CD8-positive, alpha-beta T cell (primary cell): ENCODE measurements at places on chromosomes 7 and 10. TPM values are rescaled to one million over a fixed set of nuclear protein-coding genes. Genes with fewer than 3 reads are reported as not detected.

DNA sequence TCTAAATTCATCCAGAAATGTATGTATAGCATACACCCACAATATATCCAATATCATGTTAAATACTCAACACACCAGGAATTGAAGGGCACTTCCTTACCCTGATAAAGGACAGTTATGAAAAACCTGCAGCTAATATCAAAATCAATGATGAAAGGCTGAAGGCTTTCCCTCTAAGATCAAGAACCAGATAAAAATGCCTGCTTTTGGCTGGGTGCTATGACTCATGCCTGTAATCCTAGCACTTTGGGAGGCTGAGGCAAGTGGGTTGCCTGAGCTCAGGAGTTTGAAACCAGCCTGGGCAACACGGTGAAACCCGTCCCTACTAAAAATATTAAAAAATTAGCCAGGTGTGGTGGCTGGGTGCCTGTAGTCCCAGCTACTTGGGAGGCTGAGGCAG is 21.6 kb upstream of the UPP1 start:
- no peak for DNase-seq

- no peak for DNase-seq
Observed at GRCh38 chr10:60155099-60155877, 234.4 kb downstream of the ANK3 start.

GRCh38 chr10:49276596-49276995 is 22.4 kb upstream of the C10orf71 start:
- DNase-seq = no peak

GRCh38 chr10:98086837-98087708 is 47.4 kb upstream of the R3HCC1L start:
- no peak for DNase-seq

DNA sequence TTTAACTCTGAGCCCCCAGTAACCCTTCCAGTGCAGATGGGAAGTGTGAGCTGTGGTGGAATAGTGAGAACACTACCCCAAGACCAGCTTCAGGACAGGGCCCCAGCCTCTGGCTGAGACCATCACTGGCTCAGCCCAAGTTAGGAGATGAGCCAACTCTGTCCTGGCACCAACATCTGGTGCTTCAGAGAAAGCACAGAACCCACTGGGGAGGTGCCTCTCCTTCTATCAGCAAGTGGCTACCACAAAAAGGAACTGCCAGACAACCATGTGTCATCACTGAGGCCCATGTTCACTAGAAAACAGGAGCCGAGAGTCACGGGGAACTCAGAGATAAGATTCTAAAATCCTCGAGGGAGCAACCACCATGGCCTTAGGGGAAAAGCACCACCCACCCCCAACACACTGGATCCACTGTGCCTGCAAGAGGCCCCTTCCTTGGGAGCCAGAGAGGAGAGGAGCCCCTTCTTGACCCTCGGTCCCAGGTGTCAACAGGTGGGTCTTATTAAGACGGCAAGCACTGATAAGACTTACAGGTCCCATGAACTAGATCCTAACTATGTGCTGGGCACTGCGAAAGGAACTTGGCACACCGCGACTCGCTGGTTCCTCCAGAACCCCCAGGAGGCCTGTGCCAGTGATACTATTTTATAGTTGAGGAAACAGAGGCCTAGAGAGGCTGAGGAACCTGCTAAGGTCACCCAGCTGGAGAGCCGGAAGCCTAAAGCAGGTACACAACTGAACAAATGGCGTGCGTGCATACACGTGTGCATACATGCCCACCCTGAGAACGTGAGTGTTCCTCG is 102.7 kb downstream of the FAM53B start:
- DNase-seq = peak; percentile 79

- no peak for DNase-seq
Observed at GRCh38 chr7:42186151-42186550, 50.9 kb downstream of the GLI3 start.

- no peak for DNase-seq
Observed at GRCh38 chr10:74669210-74669609, 157.2 kb upstream of the KAT6B start.

- DNase-seq = no peak
Observed at GRCh38 chr10:123153486-123154091, 613 bp upstream of the BUB3 start.

DNA sequence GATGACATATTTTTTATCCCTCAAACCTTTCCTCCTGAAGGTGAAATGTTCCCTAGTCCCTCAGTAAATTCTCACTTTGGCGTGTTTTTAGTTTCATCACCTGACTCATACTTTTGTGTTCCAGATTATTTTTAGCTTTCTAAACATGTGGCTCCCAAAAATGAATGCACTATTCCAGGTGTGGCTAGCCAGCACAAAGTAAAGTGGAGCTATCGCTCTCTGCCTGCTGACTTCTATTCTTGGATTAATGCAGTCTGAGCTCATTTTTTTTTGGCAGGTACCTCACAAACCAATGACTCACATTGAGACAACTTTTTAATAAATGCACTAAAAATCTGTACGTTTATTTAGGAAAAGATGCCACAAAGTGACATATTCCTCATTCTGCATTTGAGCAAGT is 58.8 kb upstream of the LANCL2 start:
- DNase-seq = no peak

DNA sequence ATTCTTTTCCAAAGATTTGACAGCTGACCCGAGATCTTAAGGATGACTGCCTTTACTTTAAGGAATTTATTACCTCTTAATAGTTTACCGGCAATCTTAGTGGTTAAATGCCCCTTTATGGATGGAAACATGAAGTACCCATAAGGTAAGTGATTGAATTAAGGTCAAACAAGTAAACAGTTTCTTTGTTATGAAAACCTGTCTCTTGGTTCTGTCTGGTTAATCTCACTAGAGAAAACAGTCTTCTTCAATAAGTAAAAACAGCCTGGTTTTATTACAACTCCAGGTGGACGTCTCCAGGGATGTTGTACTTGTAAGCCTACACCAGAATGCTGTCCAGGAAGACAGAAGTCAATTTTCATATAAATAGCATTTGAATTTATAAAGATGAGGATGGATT is 161.8 kb upstream of the MTPN start:
- no peak for DNase-seq

DNA sequence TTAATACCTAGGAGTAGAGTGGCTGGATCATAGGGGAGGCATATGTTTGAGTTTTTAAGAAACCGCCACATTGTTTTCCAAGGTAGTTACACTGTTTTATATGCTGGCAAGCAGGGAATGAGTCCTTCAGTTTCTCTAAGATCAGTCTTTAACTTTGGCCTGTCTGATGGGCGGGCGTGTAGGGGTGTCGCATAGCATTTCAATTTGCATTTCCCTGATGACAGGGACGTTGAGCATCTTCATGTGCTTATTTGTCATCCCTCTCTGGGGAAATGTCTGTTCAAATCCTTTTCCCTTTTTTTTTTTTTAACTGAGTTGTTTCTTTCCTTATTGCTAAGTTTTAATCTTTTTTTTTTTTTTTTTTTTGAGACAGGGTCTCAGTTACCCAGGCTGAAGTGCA is 9.8 kb downstream of the MTG1 start:
- DNase-seq = no peak

GRCh38 chr7:44144426-44144967 is 3.4 kb upstream of the MYL7 start:
- no peak for DNase-seq

- no peak for DNase-seq
Observed at GRCh38 chr7:98322331-98323270, 41.1 kb downstream of the BRI3 start.

DNA sequence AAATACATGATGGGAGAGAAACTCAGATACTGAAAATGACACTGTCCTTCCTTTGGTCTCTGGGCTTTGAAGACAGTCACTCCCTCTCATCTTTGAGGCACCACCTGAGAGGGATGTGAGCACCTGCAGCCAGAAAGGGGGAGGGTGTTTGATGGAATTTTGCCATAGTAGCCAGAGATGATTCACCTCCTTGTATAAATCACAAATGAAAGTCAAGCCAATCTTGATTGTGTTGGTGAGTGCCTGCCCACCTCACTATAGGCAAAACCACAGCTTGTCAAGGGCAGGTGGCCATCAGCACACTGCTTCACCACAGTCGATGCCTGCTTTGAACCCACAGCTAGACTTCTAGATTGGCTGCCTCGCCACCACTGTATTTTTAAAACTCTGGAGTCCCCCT is 48.2 kb downstream of the PON1 start:
- no peak for DNase-seq

GRCh38 chr10:1117651-1118050 is 61.5 kb downstream of the WDR37 start:
- no peak for DNase-seq

GRCh38 chr10:96673318-96674099 is 46.8 kb downstream of the PIK3AP1 start:
- DNase-seq = no peak

GRCh38 chr10:78781251-78781913 is 287.4 kb upstream of the ZMIZ1 start:
- no peak for DNase-seq

DNA sequence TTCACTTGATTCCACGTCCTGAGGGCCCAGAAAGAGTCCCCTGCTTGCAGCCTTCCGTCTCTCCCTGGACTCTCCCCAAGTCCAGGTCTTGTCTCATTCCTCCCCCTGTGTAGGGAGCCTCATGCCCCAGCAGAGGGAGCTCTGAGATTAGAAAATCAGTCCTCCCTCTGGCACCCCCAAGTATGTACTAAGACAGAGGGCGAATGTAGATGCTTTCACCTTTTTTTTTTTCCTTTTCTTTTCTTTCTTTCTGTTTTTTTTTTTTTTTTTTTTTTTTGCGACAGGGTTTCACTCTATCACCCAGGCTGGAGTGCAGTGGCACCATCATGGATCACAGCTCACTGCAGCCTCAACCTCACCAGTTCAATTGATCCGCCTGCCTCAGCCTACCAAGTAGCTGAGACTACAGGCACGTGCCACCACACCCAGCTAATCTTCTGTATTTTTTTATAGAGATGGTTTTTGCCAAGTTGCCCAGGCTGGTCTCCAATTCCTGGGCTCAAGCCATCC is 10.3 kb downstream of the SFXN3 start:
- peak; percentile 60 for DNase-seq

- DNase-seq = no peak
Observed at GRCh38 chr10:60572511-60573194, 183.0 kb upstream of the ANK3 start.

DNA sequence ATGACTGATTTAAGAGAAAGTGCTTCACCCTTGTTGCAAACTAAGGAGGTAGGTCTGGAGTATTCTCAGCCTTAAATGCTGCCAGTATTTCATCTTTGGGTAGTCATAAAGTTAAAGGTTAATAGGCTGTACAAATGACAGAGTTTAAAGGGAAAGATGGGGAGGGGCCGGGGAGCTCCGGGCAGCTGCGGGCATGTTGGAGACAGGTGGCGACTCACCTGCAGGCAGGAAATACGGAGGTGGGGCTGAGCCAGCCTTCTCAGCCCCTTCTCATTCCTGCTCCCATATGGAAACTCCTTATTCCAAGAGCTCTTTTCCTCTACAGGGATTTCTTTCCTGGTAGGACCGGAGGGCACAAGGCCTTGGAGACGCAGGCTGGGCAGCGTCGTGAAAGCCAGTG is 31.8 kb upstream of the HMX3 start:
- no peak for DNase-seq

- DNase-seq = no peak
Observed at GRCh38 chr7:42125321-42125720, 111.7 kb downstream of the GLI3 start.

GRCh38 chr10:72414642-72415041 is 59.9 kb upstream of the DNAJB12 start:
- no peak for DNase-seq

- DNase-seq = no peak
Observed at GRCh38 chr7:76261931-76262330, 40.5 kb upstream of the HSPB1 start.

GRCh38 chr7:40566879-40567278 is 432.1 kb downstream of the SUGCT start:
- DNase-seq = no peak

DNA sequence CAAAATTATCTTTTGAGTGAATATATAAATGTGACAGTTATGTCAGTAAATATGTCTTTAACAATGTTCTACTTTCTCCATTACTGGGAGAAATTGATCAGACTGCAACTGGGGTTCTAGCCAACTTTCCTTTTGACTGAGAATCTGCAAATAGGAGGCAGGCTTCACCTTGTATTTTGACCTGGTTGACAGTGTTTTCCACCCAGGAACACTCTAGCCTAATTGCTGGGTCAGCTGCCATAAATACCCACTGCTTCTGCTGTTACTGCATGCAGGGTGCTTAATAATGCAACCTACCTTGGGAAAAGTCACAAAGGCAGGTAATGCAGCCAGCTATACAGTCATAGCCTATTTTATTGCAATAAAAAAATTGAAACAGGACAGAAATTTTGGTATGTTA is 319.0 kb downstream of the DGKB start:
- no peak for DNase-seq

GRCh38 chr10:89867964-89868363 is 166.6 kb downstream of the KIF20B start:
- DNase-seq = no peak

GRCh38 chr7:33556472-33556871 is 348.9 kb upstream of the BMPER start:
- DNase-seq = no peak

DNA sequence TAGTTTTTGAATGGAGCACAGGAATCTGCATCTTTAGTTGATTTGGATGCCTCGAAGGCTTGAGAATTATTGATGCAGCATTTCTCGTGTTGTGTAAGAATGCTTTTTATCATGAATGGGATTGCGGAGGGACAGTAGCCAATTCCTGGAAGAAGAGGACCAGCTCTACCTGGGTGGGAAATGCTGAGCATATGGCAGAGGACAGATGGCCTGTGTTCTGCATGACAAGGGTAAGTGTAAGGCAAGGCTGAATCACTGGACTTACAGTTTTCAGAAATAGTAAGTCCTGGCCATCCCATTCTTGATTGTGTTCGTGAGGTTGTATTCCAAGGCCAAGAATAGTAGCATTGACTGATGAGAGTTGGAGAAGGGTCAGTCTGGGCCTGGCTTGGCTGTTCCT is 15.9 kb downstream of the RP9 start:
- DNase-seq = no peak

GRCh38 chr7:157318015-157318706 is 18.6 kb upstream of the DNAJB6 start:
- no peak for DNase-seq

Gene TRIM50
- total RNA-seq = not detected

Gene HMX2
- not detected for total RNA-seq

Gene GJD4
- not detected for total RNA-seq

Gene HOXA10
- total RNA-seq = not detected

Gene SORBS1
- total RNA-seq = 3.9 TPM

Gene MAP3K8
- 42.4 TPM for total RNA-seq

Gene WDR11
- total RNA-seq = 19.8 TPM

Gene APBB1IP
- total RNA-seq = 36.4 TPM

Gene LIPF
- total RNA-seq = not detected

Gene AMPH
- not detected for total RNA-seq

Gene CALML5
- total RNA-seq = not detected

Gene CPA4
- total RNA-seq = not detected

Gene MYOZ1
- not detected for total RNA-seq

Gene CRPPA
- total RNA-seq = 1.2 TPM

Gene HOXA3
- total RNA-seq = not detected

Gene PLEKHS1
- not detected for total RNA-seq

Gene ANKRD30A
- total RNA-seq = not detected

Gene SLC16A12
- not detected for total RNA-seq

Gene SLC35G1
- total RNA-seq = 0.94 TPM

Gene GPRIN2
- not detected for total RNA-seq

Gene TMEM120A
- 8.3 TPM for total RNA-seq

Gene GIMAP6
- 10.8 TPM for total RNA-seq

Gene MMD2
- total RNA-seq = not detected

Gene SNCG
- total RNA-seq = not detected

Gene MALRD1
- total RNA-seq = not detected
